Hindlimb muscle (tissue), 1 donor: ENCODE measurements at places on chromosomes 5 and 9.

GRCh38 chr5:87785554-87786335, 373.0 kb upstream of the CCNH start:
- no peak for DNase-seq

GRCh38 chr5:111548992-111549649, 36.8 kb upstream of the STARD4 start:
- DNase-seq, result no peak

DNA sequence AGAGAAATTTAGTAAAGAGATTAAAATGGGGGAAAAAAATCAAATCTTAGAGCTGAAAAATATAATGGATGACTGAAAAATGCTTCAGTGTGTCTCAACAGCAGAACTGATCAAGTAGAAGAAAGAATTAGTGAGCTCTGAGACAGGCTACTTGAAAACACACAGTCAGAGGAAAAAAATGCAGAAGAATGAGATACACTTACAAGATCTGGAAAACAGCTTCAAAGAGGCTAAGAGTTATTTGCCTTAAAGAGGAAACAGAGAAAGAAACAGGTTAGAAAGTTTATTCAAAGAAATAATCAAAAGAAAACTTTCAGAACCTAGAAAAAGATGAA, 70.5 kb upstream of the OR2K2 start:
- no peak for DNase-seq

GRCh38 chr5:122770477-122770876, 4.4 kb upstream of the SNX2 start:
- DNase-seq, result no peak

DNA sequence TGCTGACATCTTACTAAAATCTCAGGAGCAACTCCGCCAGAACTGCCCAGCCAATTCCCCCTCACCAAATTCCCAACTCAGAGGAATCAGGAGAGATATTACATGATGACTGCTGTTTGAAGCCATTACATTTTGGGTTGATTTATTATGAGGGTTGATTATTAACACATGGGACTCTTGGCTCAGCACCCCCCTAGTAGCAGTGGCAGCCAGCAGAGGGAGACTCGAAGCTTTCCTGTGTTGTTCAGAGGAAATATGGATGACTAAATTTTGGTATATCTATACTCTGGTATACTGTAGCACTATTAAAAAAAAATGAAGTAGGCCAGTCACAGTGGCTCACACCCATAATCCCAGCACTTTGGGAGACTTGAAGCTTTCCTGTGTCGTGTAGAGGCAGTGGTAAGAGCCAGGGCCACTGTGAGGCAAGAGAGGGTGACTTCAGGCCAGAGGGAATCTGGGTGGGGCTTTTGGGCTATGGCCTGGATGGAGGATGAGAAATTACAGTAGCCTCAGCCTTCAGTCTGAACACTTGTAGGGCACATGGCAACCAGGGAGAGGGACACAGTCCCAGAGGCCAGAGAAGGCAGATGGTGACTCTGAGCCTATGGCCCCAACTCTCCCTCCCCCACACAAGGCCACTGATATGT, 111.4 kb downstream of the LHX2 start:
- no peak for DNase-seq

DNA sequence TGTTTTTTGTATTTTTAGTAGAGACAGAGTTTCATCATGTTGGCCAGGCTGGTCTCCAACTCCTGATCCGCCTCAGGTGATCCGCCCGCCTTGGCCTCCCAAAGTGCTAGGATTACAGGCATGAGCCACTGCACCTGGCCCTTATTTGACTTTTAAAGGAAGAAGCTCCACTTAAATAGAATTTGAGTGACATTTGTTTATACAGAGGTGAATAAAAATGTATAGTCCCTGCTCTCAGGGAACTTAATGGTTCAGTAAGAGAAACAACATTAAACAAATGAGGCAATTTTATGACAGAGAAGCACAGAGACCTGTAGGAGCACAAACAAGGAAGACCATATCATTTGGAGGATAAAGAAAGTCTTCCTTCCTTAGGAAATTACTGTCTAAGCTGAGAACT, 65.7 kb downstream of the C9orf152 start:
- DNase-seq, result no peak

GRCh38 chr5:169647566-169647965, 10.5 kb downstream of the DOCK2 start:
- peak; percentile 13 for DNase-seq

GRCh38 chr9:129414377-129414992, 206.4 kb downstream of the C9orf50 start:
- DNase-seq, result no peak

DNA sequence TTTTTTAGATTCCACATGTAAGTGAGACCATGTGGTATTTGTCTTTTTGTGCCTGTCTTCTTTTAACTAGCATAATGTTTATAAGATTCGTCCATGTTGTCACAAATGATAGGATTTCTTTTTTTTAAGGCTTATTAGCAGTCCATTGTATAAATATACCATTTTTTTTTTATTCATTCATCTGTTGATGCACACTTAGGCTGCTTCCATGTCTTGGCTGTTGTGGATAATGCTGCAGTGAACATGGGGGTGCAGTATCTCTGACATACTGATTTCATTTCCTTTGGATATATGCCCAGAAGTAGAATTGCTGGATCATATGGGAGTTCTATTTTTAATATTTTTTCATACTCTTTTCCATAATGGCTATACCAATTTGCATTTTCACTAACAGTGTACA, 48.7 kb downstream of the KIAA1958 start:
- peak; percentile 54 for DNase-seq

DNA sequence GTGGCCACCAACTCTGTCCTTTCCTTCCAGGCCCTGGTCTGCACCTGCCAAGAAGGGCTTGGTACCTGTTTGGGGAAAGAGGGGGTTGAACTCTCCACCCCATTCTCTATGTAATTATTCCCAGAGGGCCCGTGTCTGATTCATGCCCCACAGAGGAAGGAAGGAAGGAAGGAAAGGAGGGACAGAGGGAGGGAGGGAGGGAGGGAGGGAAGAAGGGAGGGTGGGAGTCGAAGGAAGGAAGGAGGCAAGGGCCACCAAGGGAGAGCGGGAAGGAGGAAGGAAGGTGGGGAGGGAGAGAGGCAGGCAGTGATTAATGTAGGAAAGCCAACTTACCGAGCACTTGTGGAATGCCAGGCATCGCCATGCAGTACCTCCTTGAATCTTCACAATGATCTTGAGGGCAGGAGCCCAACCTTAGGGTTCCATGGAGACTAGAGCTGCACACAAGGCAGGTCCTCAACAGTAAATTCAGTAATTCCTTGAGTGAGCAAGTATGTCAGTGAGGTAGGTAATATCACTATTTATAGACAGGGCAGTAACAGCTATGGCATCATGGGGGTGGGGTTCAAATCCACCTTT, 75.8 kb downstream of the FGF18 start:
- DNase-seq, result no peak

- no peak for DNase-seq
Measured at GRCh38 chr9:128162215-128163026, 2.4 kb downstream of the BBLN start.

DNA sequence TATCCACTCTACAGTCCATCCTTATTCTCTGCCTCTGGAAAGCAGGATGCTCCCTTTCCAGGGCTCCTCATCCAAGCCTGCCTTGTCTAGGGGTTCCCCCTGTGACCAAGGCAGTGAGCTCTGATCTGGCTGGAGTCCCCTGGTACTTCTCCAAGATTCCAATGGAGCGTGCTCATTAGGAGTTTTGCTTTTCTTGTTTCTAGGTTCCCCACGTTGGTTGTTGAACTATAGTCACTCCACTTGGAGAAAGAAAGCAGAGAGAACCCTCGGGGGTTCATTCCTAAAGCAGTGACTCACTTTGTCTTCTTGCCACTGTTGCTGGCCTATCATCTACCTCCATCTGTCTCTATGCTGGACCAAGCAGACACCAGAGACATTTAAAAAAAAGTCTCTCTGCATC, 192.6 kb downstream of the TLE4 start:
- peak; percentile 65 for DNase-seq

GRCh38 chr5:84718377-84718776, 333.7 kb upstream of the EDIL3 start:
- no peak for DNase-seq

- no peak for DNase-seq
Measured at GRCh38 chr9:113892861-113893491, 16.9 kb downstream of the ZNF618 start.

GRCh38 chr9:72351538-72352453, 13.2 kb downstream of the ZFAND5 start:
- no peak for DNase-seq

DNA sequence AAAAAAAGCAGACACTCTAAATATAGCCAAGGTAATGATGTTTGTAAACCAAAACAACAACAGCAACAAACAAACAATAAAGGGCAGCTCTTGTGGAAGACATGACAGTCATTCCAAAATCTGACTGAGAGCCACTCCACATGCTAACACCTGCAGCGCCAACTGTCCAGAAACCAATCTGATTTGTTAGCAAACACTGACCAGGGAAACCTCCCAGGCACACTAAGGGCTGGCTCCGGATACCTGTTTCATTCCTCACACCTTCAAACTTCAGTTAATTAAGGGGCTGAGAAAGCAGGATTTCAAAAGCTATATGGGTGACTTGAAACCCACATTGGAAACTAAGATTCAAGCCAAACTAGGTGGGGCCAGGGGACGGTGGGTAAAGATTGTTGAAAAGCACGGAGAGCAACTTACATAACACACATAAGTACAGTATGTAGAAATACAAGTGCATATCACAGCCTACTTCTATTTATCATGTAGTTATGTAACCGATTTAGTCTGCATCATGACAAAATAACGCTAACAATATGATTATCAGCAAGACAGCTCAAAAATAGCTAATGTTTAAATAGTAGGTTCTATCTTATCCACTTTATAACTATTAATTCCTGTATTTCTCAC, 203.6 kb downstream of the SEMA5A start:
- DNase-seq, result no peak
